HT-29 (cell line): ENCODE measurements at places on chromosomes 3 and 15. TPM values are rescaled to one million over a fixed set of nuclear protein-coding genes. Genes with fewer than 3 reads are reported as not detected.

DNA sequence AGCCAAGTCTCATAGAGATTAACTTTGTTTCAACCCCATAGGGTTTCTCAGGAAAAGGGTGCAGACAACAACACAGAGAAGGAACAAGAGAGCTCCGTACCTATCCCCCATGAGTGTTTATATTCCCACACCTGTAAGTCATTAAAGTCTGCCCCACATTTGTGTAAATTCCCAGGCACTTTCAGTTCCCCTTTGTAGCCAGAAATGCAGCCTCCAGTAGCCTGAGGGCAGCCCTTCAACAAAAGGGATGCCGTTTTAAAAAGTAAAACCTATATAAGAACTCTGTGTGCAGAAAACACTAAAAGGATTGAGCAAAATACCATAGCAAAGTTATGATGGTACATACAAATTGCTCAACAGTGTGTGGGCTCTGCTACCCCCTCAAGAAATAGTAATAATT lies 59.7 kb upstream of the TMEM108 start:
- DNase-seq, result no peak

- no peak for DNase-seq
Measured at GRCh38 chr3:171301998-171302397, 158.2 kb downstream of the TNIK start.

- DNase-seq, result no peak
Measured at GRCh38 chr3:189099505-189100290, 72.1 kb upstream of the TPRG1 start.

DNA sequence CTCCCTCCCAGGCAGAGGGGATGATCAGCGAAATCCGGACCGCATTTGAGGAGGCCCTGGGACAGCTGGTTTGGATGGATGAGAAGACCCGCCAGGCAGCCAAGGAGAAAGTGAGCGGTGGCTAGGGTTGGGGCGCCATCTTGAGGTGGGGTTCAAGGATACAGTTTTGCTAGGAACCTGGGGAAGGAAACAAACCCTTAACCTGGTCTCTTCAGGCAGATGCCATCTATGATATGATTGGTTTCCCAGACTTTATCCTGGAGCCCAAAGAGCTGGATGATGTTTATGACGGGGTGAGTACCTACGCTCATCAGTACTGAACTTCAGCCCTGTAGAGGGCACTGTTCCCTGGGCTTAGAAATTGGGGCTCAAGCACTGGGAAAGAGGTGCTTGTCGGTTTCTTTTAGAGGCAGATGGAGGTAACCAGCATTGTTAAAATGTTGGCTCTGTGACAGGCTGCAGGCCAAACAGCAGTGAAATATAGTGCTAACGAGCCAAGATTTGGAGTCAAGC lies 9.6 kb upstream of the PSMD2 start:
- peak; percentile 78 for DNase-seq

GRCh38 chr15:69573815-69574475 lies 121.3 kb downstream of the RPLP1 start:
- no peak for DNase-seq

- no peak for DNase-seq
Measured at GRCh38 chr3:169850618-169851017, 19.1 kb downstream of the LRRC31 start.

GRCh38 chr3:111194048-111194447 lies 122.4 kb downstream of the NECTIN3 start:
- no peak for DNase-seq

DNA sequence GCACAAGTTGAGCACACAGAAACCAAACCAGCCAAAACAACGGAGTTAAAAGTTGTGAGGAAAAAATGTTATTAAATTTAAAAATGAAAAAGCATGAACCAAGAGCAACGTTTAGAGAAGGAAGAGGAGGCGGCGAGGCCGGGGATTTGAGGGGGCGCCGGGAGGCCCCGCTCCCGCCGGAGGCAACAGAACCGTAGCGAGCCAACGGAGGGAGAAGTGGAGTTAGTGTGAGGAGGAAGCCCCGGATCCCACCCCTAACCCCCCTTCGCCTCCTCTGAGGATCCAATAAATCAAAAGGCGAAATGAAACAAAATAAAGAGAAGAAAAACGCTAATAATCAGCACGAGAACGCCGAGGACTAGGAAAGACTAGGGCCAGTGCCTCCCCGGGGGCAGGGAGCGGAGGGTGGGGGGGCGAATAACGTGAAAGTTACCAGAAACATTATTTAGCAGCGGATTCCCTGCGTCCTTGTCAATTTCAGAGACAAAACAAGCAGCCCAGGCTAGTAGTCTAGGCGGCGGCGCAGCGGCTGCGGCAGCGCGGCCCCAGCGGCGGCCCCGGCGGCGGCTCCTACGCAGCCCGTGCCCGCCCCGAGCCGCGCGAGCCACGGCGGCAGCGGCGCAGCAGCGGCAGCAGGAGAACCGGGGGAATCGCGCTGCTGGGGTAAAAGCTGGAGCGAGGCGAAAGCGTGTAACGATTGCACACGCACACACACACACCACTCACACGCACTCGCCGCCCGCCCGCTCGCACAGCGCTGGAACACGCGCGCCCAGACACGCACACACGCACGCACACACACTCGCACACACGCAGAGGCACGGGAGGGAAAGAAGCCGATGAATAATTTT lies 1.7 kb downstream of the MEIS2 start:
- peak; percentile 57 for DNase-seq

- DNase-seq, result peak; percentile 87
Measured at GRCh38 chr15:65856821-65857455, 12.4 kb upstream of the RAB11A start.

DNA sequence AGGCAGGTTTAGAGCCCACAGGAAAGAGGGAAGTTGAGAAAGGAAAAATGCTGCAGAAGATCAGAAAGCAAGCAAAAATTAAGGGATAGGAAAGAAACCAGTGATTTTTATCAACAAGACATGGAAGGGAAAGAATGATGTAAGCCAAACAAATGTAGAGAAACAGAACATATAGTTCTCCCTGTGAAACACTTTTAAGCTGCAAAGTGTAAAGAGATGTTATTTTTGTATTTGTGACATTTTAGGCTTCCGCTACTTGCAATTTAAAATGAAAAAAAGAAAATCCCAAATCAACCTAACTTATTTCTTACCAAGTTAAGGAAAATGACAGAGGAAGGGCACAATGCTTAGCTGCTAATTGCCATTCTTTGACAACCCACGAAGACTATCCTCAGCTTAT lies 111.6 kb downstream of the PDCD6IP start:
- DNase-seq, result no peak

GRCh38 chr3:52186729-52187128 lies 11.2 kb upstream of the ALAS1 start:
- no peak for DNase-seq

DNA sequence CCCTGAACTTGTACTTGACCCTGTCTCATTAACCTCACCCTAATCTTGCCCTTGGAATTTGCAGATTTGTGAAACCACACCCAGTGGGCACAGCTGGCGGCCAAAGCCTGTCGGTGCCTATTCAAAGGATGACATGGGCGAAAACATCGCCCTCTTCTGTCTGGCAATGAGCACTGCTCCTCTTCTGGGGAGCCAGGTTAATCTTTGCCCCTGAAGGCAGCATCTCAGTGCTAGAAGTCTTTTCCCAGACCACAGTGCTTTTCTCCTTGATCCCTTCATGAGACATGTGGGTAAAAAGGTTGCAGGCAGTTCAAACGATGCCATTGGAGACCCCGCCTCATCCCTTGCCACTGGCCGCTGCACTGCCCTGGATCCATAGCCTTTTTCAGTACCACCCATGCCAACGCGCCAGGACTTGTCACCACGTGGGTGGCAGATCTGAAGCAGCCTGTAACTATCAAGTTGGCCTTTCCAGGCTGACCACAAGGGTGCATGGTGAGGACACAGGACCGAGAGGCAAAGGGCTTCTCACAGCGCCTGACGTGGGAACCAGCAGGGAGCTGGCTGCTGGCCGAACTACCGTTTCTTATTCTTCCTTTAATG lies 6.5 kb upstream of the DNASE1L3 start:
- DNase-seq, result peak; percentile 87

GRCh38 chr3:71005702-71006321 lies 577.7 kb downstream of the FOXP1 start:
- DNase-seq, result no peak

GRCh38 chr15:72764656-72765055 lies 18.9 kb downstream of the ADPGK start:
- no peak for DNase-seq

GRCh38 chr3:126523745-126524428 lies at the start of gene CHST13:
CHST13 (plus strand) TSS chr3:126524155; CDS start chr3:126524333, 178 bp downstream.
- peak; percentile 39 for DNase-seq

The MYLK gene
- total RNA-seq, result 15.0 and 20.5 TPM in 2 replicates

The SEMA5B gene
- not detected in 2 replicates for total RNA-seq

The C15orf62 gene
- 8.4 and 12.0 TPM in 2 replicates for total RNA-seq

The TRH gene
- not detected in 2 replicates for total RNA-seq

The CFAP91 gene
- total RNA-seq, result not detected in 2 replicates

The PIF1 gene
- 66.2 and 77.4 TPM in 2 replicates for total RNA-seq

The CCR8 gene
- not detected in 2 replicates for total RNA-seq

The SLC22A14 gene
- total RNA-seq, result not detected in 2 replicates
